ENCODE measurements at places on chromosomes 1 and 21.

GRCh38 chr21:27157097-27157496 lies 190.2 kb upstream of the ADAMTS5 start:
- H3K27ac ChIP-seq: no peak overlapping the region
- no peaks in the 10 kb centered on the region for H3K4me1 ChIP-seq
- no peaks in the 10 kb centered on the region for H3K27me3 ChIP-seq
- no peak for DNase-seq
- H3K36me3 ChIP-seq: no peaks in the 10 kb centered on the region
- H3K4me3 ChIP-seq: no peak overlapping the region

GRCh38 chr1:102693345-102693744 lies 415.0 kb downstream of the COL11A1 start:
- no peaks in the 10 kb centered on the region for H3K27me3 ChIP-seq
- H3K36me3 ChIP-seq: no peaks in the 10 kb centered on the region
- H3K27ac ChIP-seq: no peak overlapping the region
- H3K4me3 ChIP-seq: no peak overlapping the region
- DNase-seq: no peak

DNA sequence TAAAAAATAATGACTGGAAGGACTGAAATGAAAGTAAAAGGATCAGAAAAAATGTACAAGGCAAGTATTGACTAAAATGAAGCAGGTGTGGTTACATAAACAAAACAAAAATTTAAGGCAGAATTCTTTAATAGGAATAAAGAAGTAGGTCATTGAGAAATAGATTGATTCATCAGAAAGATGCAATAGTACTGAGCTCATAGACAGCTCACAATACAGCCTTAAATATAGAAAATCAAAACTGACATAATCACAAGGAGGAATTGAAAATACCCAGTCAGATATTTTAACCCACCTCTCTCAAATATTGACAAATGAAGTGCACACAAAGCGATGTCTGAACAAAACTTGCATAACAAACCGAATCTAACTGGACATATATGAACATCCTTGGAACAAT lies 366.8 kb upstream of the DPYD start:
- H3K4me1 ChIP-seq: no peaks in the 10 kb centered on the region
- no peak overlapping the region for H3K27ac ChIP-seq
- no peaks in the 10 kb centered on the region for H3K27me3 ChIP-seq
- DNase-seq: no peak
- no peaks in the 10 kb centered on the region for H3K36me3 ChIP-seq
- H3K4me3 ChIP-seq: no peak overlapping the region

- H3K36me3 ChIP-seq: peaks cover 11% of the 10 kb centered on the region
- H3K4me3 ChIP-seq: no peak overlapping the region
- no peaks in the 10 kb centered on the region for H3K27me3 ChIP-seq
- no peak for DNase-seq
Measured at GRCh38 chr1:161218301-161219077, 3.4 kb downstream of the FCER1G start.

DNA sequence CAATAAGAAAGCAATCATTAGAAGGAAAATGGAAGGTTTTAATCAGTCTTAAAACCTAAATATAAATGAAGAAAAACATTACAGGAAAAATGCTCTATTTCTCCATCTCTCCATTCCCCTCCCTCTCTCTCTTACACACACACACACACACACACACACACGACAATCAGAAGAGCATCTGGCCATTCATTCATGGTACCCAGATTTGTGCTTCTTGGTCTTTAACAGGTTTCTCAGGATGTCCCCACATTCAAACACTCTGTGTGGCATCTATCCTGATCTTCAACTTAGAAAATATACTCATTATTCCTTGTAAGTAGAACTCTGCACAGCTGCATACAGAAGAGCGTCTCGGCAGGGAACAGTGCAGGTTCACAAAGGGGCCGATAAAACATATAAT lies 779 bp downstream of the LRRC40 start:
- peak; percentile 33 for DNase-seq
- peaks cover 18% of the 10 kb centered on the region for H3K36me3 ChIP-seq
- H3K27me3 ChIP-seq: no peaks in the 10 kb centered on the region
- no peaks in the 10 kb centered on the region for H3K4me1 ChIP-seq
- peak overlapping the region; percentile 96 for H3K27ac ChIP-seq

- no peaks in the 10 kb centered on the region for H3K4me1 ChIP-seq
- no peaks in the 10 kb centered on the region for H3K36me3 ChIP-seq
- no peaks in the 10 kb centered on the region for H3K27me3 ChIP-seq
- H3K4me3 ChIP-seq: no peak overlapping the region
- no peak overlapping the region for H3K27ac ChIP-seq
Measured at GRCh38 chr1:115476616-115477015, 138.6 kb upstream of the NGF start.

- no peak overlapping the region for H3K27ac ChIP-seq
- H3K4me1 ChIP-seq: no peaks in the 10 kb centered on the region
- no peaks in the 10 kb centered on the region for H3K36me3 ChIP-seq
- no peak overlapping the region for H3K4me3 ChIP-seq
- H3K27me3 ChIP-seq: no peaks in the 10 kb centered on the region
- no peak for DNase-seq
Measured at GRCh38 chr1:164608651-164609057, 49.7 kb downstream of the PBX1 start.

DNA sequence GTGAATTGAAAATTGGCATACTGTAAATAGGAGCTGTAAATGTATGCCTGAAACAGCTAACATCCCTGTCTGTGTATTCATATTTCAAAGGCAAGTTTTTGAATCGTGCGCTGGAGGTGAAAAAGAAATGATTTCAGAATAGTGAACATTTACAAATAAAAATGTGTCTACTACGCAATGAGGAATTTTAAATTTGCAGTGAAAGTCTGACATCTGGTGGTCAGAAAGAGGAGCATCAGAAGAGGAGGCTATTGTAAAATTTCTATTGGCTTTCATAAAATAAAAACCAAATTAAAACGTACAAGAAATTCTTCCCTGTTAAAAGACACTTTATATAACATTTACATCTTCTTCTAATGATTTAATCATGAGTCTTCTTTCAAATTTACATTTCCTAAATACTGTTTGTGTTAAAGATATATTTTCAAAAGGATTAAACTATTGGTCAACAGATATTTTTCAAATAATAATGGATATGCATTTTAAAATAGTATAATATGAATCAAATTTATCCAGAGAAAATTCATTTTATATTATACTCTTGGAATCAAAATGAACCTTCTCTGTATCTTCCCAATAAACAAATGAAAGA lies 113.7 kb upstream of the RRP15 start:
- H3K36me3 ChIP-seq: no peaks in the 10 kb centered on the region
- H3K4me1 ChIP-seq: no peaks in the 10 kb centered on the region
- H3K4me3 ChIP-seq: no peak overlapping the region
- H3K27ac ChIP-seq: no peak overlapping the region

DNA sequence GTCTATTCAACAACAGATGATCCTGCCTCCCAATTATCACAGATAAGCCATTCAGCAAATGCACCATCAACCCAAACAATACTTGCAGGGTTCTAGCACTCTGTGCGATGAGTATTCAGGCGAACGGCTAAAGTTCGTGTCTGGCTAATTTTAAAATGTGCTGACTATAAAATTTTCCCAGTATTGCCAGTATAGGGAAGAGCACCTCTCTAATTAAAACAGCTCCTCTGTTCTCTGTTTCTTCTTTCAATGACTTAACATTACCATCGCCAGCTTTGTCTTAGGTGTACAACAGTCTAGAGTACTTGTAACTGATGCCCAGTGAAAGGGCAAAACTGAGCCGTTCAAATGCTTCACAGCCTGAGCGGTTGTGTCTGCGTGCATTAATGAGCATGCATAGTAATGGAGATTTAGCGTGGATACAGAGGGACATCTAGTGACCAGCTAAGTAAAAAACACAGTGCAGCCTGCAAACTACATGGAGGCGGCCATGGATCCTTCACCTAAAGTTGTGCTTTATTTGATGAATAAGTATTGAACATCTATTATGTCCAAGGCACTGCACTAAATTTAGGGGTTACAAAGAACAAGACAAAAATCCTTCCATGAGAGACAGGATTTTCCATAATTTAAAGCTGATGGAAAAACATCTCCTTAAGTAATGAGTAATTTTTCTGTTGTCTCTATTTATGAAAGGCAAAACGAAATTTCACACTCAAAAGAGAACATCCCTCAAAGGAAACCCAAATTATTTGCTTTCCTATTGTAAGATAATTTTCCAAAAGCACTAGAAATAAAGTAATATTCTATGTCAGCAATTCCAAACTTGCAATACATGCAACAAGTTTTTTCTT lies 120.0 kb downstream of the SETD4 start:
- H3K4me3 ChIP-seq: no peak overlapping the region
- H3K4me1 ChIP-seq: no peaks in the 10 kb centered on the region
- peaks cover 20% of the 10 kb centered on the region for H3K27me3 ChIP-seq
- DNase-seq: no peak

DNA sequence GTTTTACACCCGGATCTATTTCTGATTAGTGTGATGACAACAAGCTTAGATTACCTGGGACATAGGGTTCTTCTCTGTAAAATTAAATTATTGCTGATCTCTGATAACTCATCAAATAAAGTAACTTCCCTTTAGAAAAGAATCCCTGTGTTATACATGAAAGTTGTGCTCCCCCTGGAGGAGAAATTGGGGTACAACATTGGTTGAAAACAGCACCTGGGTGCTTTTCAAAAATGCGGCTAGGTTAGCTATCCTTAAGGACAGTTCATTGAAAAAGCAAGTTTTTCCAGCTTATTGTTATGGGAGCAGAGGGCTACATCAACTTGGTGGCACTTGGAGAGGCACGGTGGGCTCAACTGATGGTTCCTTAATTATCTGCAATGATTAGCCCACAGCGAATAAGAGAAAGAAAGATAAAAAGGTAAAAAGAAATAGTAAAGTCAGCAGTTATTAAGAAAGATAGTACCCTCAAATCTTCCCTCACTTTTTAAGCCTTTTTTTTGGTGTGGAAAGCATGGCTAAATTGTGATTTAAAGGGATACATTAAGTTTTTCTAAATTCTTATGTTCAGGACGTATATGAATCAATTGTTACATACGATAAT lies 97.8 kb downstream of the FMN2 start:
- H3K4me3 ChIP-seq: no peak overlapping the region
- DNase-seq: peak; percentile 44
- H3K36me3 ChIP-seq: no peaks in the 10 kb centered on the region
- H3K27ac ChIP-seq: no peak overlapping the region

GRCh38 chr1:48216313-48216712 lies 6.2 kb upstream of the SLC5A9 start:
- H3K4me1 ChIP-seq: no peaks in the 10 kb centered on the region
- H3K27ac ChIP-seq: no peak overlapping the region
- no peaks in the 10 kb centered on the region for H3K36me3 ChIP-seq
- peaks cover 6% of the 10 kb centered on the region for H3K27me3 ChIP-seq
- no peak for DNase-seq
- H3K4me3 ChIP-seq: no peak overlapping the region

GRCh38 chr1:37038227-37039093 lies 4.1 kb upstream of the GRIK3 start:
- no peak overlapping the region for H3K27ac ChIP-seq
- H3K36me3 ChIP-seq: no peaks in the 10 kb centered on the region
- peaks cover 46% of the 10 kb centered on the region for H3K27me3 ChIP-seq
- peaks cover 28% of the 10 kb centered on the region for H3K4me1 ChIP-seq

GRCh38 chr1:169577981-169578738 lies 8.1 kb downstream of the F5 start:
- no peak overlapping the region for H3K27ac ChIP-seq
- no peak for DNase-seq
- H3K36me3 ChIP-seq: no peaks in the 10 kb centered on the region
- H3K4me1 ChIP-seq: no peaks in the 10 kb centered on the region

- no peaks in the 10 kb centered on the region for H3K36me3 ChIP-seq
- H3K27me3 ChIP-seq: no peaks in the 10 kb centered on the region
- no peak overlapping the region for H3K4me3 ChIP-seq
- H3K4me1 ChIP-seq: no peaks in the 10 kb centered on the region
- no peak for DNase-seq
- H3K27ac ChIP-seq: no peak overlapping the region
Measured at GRCh38 chr1:112429749-112430148, 33.7 kb downstream of the CTTNBP2NL start.

GRCh38 chr1:173300061-173301044 lies 93.2 kb upstream of the TNFSF4 start:
- H3K4me1 ChIP-seq: peaks cover 5% of the 10 kb centered on the region
- H3K36me3 ChIP-seq: no peaks in the 10 kb centered on the region
- H3K27me3 ChIP-seq: no peaks in the 10 kb centered on the region
- no peak overlapping the region for H3K4me3 ChIP-seq

- no peak for DNase-seq
- H3K4me1 ChIP-seq: no peaks in the 10 kb centered on the region
- no peak overlapping the region for H3K27ac ChIP-seq
- H3K36me3 ChIP-seq: no peaks in the 10 kb centered on the region
- no peak overlapping the region for H3K4me3 ChIP-seq
Measured at GRCh38 chr1:220825819-220826551, 39.3 kb downstream of the MTARC1 start.

GRCh38 chr1:51559501-51559900 lies 40.4 kb upstream of the EPS15 start:
- no peak overlapping the region for H3K27ac ChIP-seq
- no peaks in the 10 kb centered on the region for H3K4me1 ChIP-seq
- H3K4me3 ChIP-seq: no peak overlapping the region
- H3K27me3 ChIP-seq: no peaks in the 10 kb centered on the region
- H3K36me3 ChIP-seq: no peaks in the 10 kb centered on the region

GRCh38 chr1:121519042-121519755 lies 334.4 kb downstream of the SRGAP2C start:
- no peaks in the 10 kb centered on the region for H3K36me3 ChIP-seq
- no peaks in the 10 kb centered on the region for H3K4me1 ChIP-seq

DNA sequence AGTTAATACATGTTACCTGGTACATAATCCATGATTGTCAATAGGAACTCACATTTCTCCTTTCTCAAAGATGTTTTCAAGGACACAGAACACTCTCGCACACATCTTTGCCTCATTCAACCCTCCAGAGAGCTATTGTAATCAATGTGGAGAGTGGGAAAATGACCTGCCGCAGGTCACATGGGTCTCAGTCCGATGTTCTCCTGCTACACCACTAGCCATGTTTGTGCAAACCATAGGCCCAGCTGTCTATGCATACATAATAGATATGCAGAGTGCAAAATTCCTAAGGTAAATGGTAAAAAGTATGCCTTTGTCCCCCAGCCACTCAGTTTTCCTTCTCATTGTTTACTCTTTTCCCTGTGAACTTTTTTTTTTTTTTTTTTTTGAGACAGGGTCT lies 89.2 kb downstream of the ADSS2 start:
- H3K27ac ChIP-seq: no peak overlapping the region
- no peaks in the 10 kb centered on the region for H3K27me3 ChIP-seq
- no peak for DNase-seq
- peaks cover 13% of the 10 kb centered on the region for H3K4me1 ChIP-seq

GRCh38 chr1:13540866-13541265 lies 27.1 kb upstream of the LRRC38 start:
- H3K27ac ChIP-seq: no peak overlapping the region
- no peak for DNase-seq

GRCh38 chr1:86352086-86352485 lies 44.0 kb downstream of the ODF2L start:
- H3K27me3 ChIP-seq: no peaks in the 10 kb centered on the region
- DNase-seq: no peak
- no peak overlapping the region for H3K27ac ChIP-seq
- H3K36me3 ChIP-seq: no peaks in the 10 kb centered on the region
- no peaks in the 10 kb centered on the region for H3K4me1 ChIP-seq
- no peak overlapping the region for H3K4me3 ChIP-seq
